ENCODE measurements at places on chromosomes 16 and 17.

DNA sequence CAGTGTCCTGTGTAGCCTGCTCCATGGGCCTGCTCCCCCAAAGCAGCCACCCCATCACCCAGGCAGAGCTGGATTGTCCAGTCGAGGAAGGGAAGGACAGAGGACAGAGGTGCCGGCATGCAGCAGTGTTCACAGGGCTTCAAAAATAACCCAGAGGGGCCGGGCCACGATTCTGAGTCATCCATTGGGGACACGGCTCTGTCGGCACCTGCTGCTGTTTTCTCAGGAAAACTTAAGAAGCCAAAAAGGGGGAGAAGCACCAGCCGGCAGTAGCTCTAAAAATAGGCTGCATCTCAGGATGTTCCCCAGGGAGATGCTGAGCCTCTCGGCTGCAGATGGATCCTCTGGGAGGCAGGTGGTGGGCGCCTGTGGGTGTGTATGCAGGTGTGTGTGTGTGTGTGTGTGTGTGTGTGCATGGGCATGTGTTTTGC is 1.6 kb downstream of the CA7 start:
- DNase-seq = no peak

DNA sequence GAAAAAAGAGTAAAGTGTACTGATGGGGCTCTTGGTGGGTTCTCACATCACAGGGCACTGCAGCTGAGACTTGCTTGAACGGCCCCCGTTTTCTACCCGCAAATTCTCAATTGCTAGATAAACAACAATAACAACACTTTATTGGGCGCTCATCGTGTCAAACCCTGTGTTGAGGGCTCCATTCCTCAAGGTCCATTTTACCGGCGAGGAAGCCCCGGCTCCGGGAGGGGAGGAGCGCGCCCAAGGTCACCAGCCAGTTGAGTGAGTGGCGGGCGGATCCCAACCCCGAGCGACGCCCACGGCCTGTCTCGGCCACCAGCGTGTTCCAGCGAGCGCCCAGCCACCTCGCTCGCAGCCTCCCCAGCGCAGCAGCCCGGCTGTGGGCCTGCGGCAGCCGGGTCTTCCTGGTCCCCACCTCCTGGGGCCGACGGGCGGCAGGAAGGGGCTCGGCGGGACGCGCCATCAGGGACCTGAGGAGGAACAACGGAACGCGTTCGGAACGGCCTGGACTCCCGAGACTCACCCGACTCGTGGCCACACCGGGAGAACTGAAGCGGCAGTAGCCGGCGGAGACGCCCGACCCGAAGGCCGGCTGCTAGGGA is 373 bp downstream of the CMC2 start:
- peak; percentile 38 for DNase-seq

DNA sequence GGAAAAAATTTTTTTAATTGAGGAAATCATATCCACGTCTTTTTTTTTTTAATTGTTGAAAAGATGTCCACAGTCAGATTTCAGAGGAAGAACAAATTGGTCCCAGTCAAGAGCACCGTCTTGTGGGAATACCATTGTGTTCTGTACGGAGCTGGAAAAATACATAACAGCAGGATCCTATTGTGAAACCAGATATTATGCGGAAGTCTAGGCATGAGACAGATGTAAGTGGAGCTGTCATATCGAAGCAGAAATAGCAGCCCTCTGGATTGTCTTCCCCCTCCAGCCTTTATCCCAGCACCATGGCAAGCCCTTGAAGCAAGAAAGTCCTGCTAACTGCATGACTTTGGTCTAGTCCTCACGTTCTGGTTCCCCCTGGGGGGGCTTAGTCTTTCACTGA is 391.6 kb upstream of the ASIC2 start:
- no peak for DNase-seq

DNA sequence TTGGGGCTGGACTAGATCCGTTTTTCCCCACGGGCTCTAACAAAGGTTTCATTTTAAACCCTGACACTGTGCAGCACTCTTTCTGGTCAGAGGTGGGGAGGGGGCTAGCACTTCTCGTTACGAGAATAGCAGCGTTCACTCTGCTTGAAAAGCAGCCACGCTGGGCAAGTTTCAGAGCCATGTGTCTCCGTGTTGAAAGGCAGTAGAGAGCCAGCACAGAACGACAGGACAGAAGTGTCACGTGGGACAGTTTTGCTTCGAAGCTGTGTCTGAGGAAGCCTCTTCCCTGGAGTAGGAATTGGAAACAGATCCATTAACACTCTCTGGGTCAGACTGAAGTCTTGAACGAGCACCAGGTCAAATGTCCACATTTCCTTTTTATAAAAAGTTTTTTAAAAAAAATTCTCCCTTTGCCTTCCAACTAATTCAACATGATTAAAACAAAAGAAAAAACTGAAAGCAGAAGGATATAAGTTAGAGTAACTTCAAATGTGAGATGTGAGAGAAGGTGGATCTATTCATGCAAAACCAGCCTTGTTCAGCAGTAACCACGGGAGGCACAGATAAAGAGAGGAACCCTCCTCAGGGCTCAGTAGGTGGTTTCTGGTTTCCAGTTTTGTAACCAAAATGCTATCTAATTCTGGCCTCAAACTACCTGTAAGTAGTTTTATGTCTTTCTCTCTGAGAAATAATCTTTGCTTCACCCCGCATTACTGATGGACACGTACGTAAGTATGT is 65.0 kb downstream of the SMG6 start:
- no peak for DNase-seq

DNA sequence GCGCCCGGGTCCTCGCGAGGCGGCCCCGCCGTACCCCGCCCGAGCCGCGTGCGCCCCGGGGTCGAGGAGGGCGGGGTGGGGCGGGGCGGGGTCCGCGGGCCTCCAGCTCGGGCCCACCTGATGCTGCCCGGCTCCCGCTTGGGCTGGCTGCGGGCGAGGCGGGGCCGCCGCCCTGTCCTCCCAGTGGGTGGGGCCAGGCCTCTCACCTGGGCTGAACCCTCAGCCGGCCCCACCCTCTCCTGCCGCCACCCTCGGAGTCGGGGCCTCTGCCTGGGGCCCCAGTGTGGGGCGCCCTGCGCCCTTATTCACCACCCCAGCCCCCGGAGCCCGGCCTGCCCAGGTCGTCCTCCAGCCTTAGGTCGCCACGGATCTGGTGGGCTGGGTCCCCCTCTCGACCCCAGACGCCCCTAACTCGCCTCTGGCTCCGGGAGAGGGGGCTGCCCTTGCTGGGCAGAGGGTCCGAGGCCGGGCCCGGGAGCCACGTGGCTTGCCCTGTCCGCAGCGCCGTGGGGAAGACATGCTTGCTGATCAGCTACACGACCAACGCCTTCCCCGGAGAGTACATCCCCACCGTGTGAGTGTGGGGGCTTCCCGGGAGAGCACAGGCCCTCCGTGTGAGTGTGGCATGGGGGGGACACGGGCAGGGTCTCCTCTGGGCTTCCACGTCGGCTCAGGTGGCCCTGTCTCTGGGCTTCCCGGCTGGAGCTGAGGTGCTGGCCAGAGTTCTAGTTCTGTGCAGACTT is 578 bp downstream of the RAC3 start:
- no peak for DNase-seq

DNA sequence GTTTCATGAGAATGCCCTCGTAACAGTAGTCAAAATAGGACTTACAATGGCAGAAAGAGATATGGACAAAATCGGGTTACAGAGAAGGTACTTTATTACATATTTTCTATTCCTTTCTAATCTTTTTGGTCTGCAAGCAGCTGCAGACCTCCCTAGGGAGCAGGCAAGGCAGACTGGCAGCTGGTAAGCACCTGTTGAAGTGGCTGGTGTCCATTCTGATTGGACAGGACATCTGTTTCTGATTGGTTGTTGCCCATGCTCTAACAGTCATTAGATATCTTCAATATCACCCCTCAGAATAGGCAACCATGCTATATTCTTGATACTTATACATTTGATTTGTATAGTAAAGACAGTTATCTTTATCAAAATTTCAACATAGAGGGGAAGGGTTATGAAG is 606.3 kb downstream of the KCNJ2 start:
- no peak for DNase-seq

DNA sequence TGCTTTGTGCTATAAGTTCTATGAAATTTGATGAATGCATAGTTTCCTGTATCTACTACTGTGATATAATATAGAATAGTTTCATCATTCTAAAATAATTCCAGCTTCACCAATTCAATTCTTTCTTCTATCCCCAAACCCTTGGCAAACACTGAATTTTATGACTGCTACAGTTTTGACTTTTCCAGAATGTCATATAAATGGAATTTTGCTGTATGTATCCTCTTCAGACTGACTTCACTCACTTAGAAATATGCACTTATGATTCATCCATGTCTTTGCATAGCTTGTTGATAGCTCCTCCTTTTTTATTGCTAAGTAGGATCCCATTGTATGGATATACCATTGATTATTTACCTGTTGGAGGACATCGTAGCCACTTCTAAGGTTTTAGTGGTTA is 89.1 kb upstream of the HS3ST3A1 start:
- DNase-seq = no peak

DNA sequence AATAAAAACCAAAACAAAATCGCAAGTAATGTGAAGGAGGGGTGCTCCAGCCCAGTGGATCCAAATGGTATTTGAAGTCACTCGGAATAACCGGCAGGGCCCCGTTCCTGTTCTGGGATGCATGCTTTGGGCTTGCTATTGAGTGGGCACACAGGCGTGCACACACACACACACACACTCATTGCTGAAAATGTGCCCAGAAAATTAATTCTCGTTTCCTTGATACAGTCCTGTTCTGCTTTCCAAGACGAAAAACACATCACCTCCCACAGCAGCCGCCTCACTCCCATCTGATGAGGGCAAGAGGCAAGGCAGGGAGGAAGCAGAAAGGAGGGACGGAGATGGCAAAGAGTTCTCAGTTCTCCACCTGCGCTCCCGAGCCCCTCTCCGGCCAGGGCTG is 62.2 kb upstream of the SDK2 start:
- DNase-seq = no peak

- no peak for DNase-seq
These were observed 127.3 kb downstream of the GAS7 start for GRCh38 chr17:10071141-10071540.

GRCh38 chr16:89915303-89916232 is 3.1 kb upstream of the MC1R start:
- no peak for DNase-seq

- no peak for DNase-seq
These were observed 18.0 kb downstream of the CA5A start for GRCh38 chr16:87918338-87918737.

GRCh38 chr17:64213995-64214811 is 48.9 kb downstream of the TEX2 start:
- no peak for DNase-seq

DNA sequence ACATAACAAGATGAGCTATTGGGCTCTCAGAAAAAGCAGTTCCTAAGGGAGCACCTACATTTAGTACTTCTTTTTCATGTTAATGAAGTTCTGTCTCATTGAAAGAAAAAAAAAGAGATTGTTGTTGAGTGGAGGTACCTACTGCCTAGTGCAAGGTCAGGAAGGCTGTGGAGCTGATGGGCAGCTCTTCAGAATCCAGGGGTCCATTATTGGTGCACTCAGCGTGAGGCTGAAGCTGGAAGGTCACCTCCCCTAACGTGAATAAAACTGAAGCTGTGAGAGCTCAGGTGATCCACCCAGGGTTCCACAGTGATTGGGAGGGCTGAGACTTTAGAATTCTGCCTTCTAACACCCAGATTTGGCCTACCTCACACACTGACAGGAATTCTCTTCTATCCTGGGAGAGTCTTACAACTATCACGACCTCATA is 153.9 kb upstream of the TBX2 start:
- no peak for DNase-seq

GRCh38 chr17:47801176-47801765 is 20.3 kb downstream of the OSBPL7 start:
- DNase-seq = no peak

DNA sequence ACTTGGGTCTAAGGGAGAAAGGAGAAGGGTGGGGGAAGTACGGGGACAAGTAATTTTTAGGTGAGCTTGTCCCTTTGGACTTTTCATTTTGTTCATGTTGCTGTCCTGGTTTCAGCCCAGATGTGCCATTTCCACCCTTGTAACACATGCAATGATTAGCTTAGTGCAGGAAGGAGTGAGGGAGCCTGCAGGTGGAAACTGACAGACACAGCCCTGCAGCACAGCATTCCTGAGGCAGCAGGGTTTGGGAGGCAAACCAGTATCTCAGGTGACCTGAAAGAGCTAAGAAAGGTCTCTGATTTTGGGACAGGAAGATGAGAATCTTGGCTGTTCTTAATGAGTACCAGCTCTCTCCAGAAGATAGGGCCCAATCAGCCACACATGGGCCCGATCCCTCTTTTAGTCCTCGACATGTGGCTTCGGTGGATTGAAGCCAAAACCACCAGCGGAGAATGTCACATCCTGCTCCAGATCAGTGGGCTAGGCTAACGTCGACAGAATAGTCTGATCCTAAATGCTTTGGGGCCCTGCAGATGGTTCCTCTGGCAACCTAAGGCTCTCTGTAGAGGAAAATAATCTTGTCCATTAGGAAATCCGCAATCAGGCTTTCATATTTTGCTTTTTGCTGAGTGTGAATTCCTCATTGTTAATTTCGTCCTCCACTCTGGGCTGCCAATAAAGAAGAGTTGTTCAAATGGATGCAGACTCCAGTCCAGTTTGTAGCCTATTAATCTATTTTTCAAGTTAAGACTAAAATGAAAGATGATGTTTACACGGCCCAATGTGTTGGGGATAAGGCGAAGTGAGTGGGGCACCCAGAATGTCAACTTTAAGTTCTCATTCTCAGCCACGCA is 3.8 kb upstream of the RNF157 start:
- no peak for DNase-seq

GRCh38 chr17:61966191-61966590 is 38.4 kb upstream of the INTS2 start:
- no peak for DNase-seq

GRCh38 chr17:79306424-79307318 is 232.0 kb downstream of the ENGASE start:
- DNase-seq = no peak

- DNase-seq = no peak
These were observed 2.4 kb downstream of the PPY start for GRCh38 chr17:43939886-43940285.

- no peak for DNase-seq
These were observed 37.8 kb downstream of the TMEM235 start for GRCh38 chr17:78268951-78269905.

GRCh38 chr16:53611179-53611696 is 92.4 kb downstream of the RPGRIP1L start:
- DNase-seq = no peak

GRCh38 chr17:2235792-2236366 is 67.7 kb downstream of the SMG6 start:
- DNase-seq = no peak

DNA sequence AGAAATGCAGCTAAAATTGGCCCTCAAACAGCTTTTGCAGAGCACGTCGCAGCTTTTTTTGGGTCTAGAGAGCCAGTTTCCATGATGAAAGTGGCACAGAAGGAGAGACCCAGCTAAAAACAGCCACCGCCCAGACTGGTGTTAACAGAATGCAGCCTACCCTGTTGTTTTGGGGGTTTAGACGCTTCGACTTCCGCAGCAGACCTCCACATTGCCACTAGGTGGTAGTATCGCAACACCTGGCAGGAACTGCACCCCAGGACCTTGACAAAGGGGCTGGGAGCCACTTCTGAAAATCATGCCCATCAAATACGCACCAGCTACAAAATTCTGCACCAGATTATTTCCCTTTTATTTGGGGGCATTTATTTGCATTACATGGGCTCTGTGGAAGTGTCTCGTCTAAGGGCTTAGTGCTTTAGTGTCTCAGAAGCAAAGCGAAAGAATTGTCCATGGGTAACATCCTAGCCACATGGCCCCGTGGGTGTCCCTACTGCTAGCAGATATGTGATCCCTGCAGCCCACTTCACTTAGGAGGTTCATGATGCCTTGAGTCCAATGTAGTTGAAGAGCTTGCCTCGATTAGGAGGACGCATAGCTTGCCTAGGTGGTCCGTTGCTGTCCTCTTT is 167.1 kb downstream of the HAPSTR1 start:
- DNase-seq = no peak

- no peak for DNase-seq
These were observed 7.8 kb downstream of the NACA2 start for GRCh38 chr17:61583242-61583641.
